ENCODE measurements at places on chromosomes 11 and 22.

GRCh38 chr11:21113876-21114275, 444.5 kb downstream of the NELL1 start:
- H3K27ac ChIP-seq: no peak overlapping the region
- no peaks in the 10 kb centered on the region for H3K36me3 ChIP-seq
- no peak overlapping the region for H3K4me3 ChIP-seq
- DNase-seq: no peak

GRCh38 chr11:126930091-126930841, 70.3 kb downstream of the KIRREL3 start:
- H3K4me1 ChIP-seq: no peaks in the 10 kb centered on the region
- no peak for DNase-seq
- H3K36me3 ChIP-seq: no peaks in the 10 kb centered on the region
- H3K27me3 ChIP-seq: no peaks in the 10 kb centered on the region

- no peak for DNase-seq
- H3K4me3 ChIP-seq: no peak overlapping the region
- no peaks in the 10 kb centered on the region for H3K36me3 ChIP-seq
- H3K4me1 ChIP-seq: peaks cover 1% of the 10 kb centered on the region
- H3K27ac ChIP-seq: no peak overlapping the region
Observed at GRCh38 chr11:117435326-117435725, 107.7 kb downstream of the CEP164 start.

DNA sequence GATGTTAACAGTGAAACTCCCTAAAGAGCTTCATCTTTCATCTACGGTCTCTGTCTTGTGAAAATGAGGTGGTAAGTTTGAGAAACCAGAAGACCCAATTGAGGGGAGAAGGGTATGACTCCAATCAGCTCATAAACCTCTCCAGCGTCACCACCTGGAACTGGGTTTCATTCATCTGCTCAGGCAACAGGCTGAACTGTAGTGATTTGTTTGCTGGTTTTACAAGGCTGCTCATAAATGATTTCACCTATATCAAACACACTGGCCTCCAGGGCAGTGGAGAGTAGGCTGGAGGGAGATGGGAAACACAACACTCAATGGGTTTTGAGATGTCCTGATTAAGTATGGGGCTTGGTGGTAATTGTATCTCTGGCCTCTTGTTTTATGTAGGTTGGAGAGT, 79.0 kb downstream of the EFCAB6 start:
- no peaks in the 10 kb centered on the region for H3K4me1 ChIP-seq
- H3K4me3 ChIP-seq: no peak overlapping the region
- no peaks in the 10 kb centered on the region for H3K27me3 ChIP-seq
- no peak for DNase-seq
- H3K27ac ChIP-seq: no peak overlapping the region
- no peaks in the 10 kb centered on the region for H3K36me3 ChIP-seq

- H3K36me3 ChIP-seq: no peaks in the 10 kb centered on the region
- H3K27ac ChIP-seq: no peak overlapping the region
- DNase-seq: no peak
- no peaks in the 10 kb centered on the region for H3K27me3 ChIP-seq
Observed at GRCh38 chr11:102476812-102477211, 24.2 kb upstream of the TMEM123 start.

- no peaks in the 10 kb centered on the region for H3K27me3 ChIP-seq
- no peaks in the 10 kb centered on the region for H3K4me1 ChIP-seq
- no peak for DNase-seq
- H3K4me3 ChIP-seq: no peak overlapping the region
- no peaks in the 10 kb centered on the region for H3K36me3 ChIP-seq
- H3K27ac ChIP-seq: no peak overlapping the region
Observed at GRCh38 chr11:40391679-40392078, 1067.8 kb downstream of the LRRC4C start.

- no peaks in the 10 kb centered on the region for H3K36me3 ChIP-seq
- H3K4me3 ChIP-seq: no peak overlapping the region
- H3K27me3 ChIP-seq: no peaks in the 10 kb centered on the region
- no peak for DNase-seq
Observed at GRCh38 chr11:43708776-43709175, 28.2 kb downstream of the HSD17B12 start.

DNA sequence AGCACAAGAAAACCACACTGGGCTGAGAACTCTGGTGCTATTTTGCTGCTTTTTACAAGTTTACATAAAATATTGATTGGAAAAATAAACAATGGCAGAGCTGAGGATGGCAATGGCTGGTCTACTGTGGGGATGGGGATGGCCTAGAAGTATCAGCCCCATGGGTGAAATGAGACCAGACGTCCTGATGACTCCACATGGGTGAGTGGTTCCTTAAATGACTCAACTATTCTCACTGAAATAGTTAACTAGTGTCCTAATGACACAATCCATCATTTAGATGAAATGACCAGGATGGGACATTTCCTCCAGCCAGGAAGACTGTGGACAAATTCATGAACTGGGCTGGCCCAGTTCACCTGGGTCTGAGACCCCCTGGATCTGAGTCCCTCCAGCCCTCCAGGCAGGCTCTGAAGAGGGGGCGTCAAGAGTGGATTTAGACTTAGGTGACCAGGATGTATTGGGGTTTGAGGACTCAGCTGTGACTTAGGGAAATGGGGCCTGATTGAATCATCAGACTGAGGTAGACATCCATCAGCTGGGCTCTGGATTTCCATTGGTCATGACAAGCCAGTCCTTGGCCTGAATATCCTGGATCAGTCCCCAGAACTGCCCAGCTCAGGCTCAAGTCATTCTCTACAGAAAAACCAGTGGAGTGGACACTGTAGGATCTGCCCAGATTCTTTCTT, 98.2 kb upstream of the IGLL5 start:
- H3K4me3 ChIP-seq: no peak overlapping the region
- no peak for DNase-seq
- H3K27me3 ChIP-seq: no peaks in the 10 kb centered on the region
- no peak overlapping the region for H3K27ac ChIP-seq
- no peaks in the 10 kb centered on the region for H3K36me3 ChIP-seq
- no peaks in the 10 kb centered on the region for H3K4me1 ChIP-seq

DNA sequence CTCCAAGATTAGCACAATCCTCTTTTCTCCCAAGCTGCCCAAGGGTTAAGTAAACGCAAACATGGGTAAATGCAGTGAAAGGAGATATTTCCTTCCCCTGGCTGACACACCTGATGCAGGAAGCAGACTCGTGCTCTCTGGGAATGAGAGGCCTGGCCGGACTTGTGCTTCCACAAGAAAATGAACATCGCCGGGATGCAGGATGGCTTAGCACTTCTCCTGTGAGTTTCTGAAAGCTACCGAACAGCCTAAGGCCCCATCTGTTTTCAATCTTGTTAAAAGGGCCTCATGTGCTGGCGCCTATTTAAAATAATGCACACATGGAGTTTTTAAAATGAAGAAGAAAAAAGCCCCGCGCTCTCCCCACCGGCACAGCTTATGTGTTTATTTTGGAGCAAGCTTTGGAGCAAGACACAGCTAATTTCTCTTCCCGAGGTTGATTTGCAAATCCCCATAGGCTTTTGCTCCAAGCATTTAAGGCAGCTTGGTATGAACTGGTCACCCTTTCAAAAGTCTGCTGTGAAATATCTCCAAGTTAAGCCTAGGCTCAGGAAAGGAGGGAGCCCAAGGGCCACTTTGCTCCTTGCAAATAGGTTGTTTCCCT, 100.9 kb downstream of the SYN3 start:
- no peaks in the 10 kb centered on the region for H3K4me1 ChIP-seq
- DNase-seq: no peak
- 0 out of 2 replicates have a peak, but pooled peaks cover 2% of the 10 kb centered on the region for H3K36me3 ChIP-seq
- H3K4me3 ChIP-seq: no peak overlapping the region
- H3K27me3 ChIP-seq: no peaks in the 10 kb centered on the region
- no peak overlapping the region for H3K27ac ChIP-seq

GRCh38 chr22:24235315-24235714, 9.6 kb downstream of the GGT5 start:
- no peak for DNase-seq
- H3K27ac ChIP-seq: no peak overlapping the region
- no peaks in the 10 kb centered on the region for H3K27me3 ChIP-seq

DNA sequence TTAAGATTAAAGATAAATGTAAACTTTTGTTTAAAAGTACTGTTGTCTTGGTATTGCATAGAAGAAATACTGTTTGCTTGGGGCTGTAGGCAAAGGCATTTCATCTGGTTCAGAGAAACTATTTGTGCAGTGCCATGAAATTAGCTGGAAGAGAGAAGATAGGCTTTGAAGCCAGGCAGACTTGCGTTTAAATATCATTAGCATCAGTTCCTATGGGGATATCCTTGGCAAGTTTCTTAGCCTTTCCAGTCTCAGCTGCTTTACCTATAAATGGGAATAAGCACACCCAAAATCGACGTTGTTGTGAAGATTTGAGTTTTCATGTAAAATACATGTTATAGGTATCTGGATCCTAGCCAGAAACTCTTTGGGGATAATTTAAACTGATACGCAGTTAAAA, 133.9 kb downstream of the FBXO7 start:
- no peaks in the 10 kb centered on the region for H3K4me1 ChIP-seq
- H3K36me3 ChIP-seq: no peaks in the 10 kb centered on the region
- DNase-seq: no peak
- no peak overlapping the region for H3K4me3 ChIP-seq
- no peak overlapping the region for H3K27ac ChIP-seq

DNA sequence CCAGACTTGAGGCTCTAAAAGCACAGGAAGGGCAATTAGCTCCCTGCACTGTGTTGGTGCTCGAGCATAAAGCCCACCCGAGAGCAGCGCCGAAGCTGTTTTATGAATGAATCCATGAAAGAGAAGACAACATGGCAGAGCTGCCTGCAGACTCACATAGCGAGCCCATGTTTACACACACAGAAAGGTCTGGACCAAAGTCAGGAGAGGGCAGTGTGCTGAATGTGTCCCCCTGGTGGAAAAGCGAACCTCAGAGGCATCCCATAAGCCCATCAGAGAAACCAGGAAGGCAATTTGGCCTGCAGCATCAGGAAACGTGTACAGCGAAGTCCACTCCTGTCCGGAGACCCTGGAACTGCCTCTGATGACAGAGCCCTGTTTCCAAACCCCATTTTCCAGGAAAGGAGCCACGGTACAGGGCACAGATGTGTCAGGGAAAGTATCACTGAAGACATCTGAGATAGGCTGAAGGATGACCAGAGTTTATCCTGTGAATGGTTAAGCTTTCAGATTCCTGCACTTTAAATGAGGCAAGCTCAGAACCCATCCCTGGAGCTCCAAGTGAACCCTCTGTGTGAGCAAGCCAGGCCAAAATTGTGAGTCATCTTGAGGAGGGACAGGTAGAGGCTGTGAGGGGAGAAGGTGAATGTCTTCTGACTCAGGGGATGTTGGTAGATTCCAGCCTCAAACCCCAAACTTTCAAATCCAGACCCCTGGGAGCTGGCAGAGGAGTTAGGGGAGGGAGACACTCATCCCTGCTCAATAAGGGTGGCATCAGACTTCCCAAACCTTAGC, 36.9 kb downstream of the CHRDL2 start:
- H3K4me3 ChIP-seq: no peak overlapping the region
- no peak for DNase-seq
- H3K27me3 ChIP-seq: no peaks in the 10 kb centered on the region
- H3K27ac ChIP-seq: no peak overlapping the region

GRCh38 chr22:44277386-44278135, 35.2 kb downstream of the SHISAL1 start:
- H3K27me3 ChIP-seq: no peaks in the 10 kb centered on the region
- DNase-seq: no peak
- H3K27ac ChIP-seq: no peak overlapping the region
- H3K36me3 ChIP-seq: no peaks in the 10 kb centered on the region

DNA sequence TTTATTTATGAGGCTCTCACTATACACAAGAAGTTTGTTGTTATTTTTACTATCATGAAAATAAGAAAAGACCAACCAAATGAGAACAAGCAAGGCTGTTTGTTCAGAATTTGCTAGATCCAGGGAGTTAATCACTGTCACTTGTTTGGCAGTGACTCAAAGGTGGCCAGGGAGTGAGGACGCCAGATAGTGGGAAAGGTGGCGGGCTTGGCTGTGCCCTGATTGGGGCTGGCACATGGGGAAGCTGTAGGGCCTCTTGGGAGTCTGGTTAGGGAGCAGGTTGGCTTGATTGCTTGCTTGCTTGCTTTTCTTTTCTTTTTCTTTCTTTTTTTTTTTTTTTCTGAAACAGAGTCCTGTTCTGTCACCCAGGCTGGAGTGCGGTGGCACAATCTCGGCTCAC, 53.1 kb upstream of the SLC22A12 start:
- H3K4me1 ChIP-seq: peaks cover 6% of the 10 kb centered on the region
- no peaks in the 10 kb centered on the region for H3K27me3 ChIP-seq
- no peak for DNase-seq
- H3K36me3 ChIP-seq: no peaks in the 10 kb centered on the region

DNA sequence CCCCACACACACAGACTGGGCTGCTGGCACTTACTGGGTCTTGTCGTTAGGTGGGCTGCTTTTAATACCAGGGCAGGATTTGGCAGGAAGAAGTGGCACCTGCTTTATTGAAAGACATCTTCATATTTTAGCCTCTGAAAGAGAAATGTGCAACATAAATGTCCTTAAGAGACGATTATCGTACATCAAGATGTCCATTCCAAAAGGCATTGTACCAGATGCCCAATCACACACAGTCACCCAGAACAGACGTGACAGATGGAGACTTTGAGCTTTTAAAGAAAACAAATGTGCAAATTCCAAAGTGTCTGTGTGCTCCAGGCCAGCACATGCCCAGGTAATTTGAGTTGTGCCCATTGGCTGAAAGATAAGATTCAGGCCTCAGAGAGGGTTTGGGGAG, 155.7 kb downstream of the RRAS2 start:
- H3K27ac ChIP-seq: no peak overlapping the region
- no peaks in the 10 kb centered on the region for H3K4me1 ChIP-seq
- no peaks in the 10 kb centered on the region for H3K36me3 ChIP-seq

- no peak overlapping the region for H3K27ac ChIP-seq
- H3K27me3 ChIP-seq: peaks cover 4% of the 10 kb centered on the region
- no peaks in the 10 kb centered on the region for H3K4me1 ChIP-seq
- H3K36me3 ChIP-seq: no peaks in the 10 kb centered on the region
- no peak overlapping the region for H3K4me3 ChIP-seq
Observed at GRCh38 chr22:37739035-37739434, 42.2 kb downstream of the TRIOBP start.

- DNase-seq: no peak
- no peak overlapping the region for H3K27ac ChIP-seq
Observed at GRCh38 chr11:58577555-58578135, 1.2 kb upstream of the ZFP91 start.

GRCh38 chr11:120281143-120281795, 41.3 kb downstream of the POU2F3 start:
- DNase-seq: no peak
- H3K4me3 ChIP-seq: no peak overlapping the region
- H3K27me3 ChIP-seq: no peaks in the 10 kb centered on the region
- H3K36me3 ChIP-seq: no peaks in the 10 kb centered on the region
- peaks cover 5% of the 10 kb centered on the region for H3K4me1 ChIP-seq
- no peak overlapping the region for H3K27ac ChIP-seq
